Stimulated activated CD8-positive, alpha-beta memory T cell treated with anti-CD3 and anti-CD28 coated beads, Interleukin-4, amount 100 ng/mL, for 4 hours (primary cell): ENCODE measurements at places on chromosomes 6 and 20.

GRCh38 chr6:43172104-43173007 is 1.3 kb downstream of the SRF start:
- peak; percentile 9 for DNase-seq

DNA sequence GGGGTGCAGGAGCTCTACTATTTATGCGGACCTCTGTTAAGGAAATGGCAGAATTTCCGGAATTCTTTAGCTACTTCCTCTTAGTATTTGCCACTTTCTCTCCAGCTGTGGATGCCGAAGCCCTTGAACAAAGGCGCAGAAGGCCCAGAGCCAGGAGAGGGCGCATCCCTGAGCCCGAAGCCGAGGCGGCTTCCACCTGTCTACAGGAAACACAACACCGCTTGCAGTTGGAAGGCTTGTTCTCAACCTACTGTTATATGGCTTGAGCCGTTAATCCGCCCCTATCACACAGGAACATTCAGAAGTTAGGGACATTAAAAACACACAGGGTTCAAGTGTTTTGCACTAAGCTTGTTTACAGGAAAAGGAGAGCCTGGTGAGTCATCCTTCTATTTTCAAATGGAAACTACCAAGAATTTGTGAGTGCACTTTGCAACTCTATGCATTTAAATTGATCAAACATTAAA is 417.1 kb downstream of the BCKDHB start:
- DNase-seq = no peak

GRCh38 chr20:45685896-45686295 is 15.9 kb upstream of the WFDC11 start:
- no peak for DNase-seq

GRCh38 chr6:110456694-110457093 is 19.7 kb downstream of the SLC22A16 start:
- DNase-seq = no peak

GRCh38 chr20:58587467-58587866 is 63.6 kb upstream of the STX16 start:
- no peak for DNase-seq

DNA sequence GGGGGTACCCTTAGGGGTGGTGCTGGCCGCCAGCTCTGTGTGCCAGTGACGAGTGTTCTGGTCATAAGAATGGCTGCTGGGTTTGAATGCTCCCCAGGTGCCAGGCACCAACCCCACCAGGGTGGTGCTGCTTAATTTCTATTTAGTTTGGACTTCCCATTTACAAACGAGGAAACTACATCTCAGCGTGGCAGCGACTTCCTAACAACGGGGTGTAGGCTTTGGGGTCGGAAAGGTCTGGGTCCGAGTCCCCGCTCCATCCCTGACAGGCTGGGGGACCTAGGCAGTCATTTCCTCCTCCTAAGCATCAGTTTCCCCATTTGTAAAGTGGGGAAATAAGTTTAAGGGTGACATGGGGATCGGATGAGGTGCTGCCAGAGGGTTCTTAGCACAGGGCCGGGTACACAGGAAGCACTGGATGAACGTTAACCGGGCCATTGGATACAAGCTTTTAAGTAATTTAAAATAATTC is 30.3 kb downstream of the CEBPB start:
- DNase-seq = no peak

DNA sequence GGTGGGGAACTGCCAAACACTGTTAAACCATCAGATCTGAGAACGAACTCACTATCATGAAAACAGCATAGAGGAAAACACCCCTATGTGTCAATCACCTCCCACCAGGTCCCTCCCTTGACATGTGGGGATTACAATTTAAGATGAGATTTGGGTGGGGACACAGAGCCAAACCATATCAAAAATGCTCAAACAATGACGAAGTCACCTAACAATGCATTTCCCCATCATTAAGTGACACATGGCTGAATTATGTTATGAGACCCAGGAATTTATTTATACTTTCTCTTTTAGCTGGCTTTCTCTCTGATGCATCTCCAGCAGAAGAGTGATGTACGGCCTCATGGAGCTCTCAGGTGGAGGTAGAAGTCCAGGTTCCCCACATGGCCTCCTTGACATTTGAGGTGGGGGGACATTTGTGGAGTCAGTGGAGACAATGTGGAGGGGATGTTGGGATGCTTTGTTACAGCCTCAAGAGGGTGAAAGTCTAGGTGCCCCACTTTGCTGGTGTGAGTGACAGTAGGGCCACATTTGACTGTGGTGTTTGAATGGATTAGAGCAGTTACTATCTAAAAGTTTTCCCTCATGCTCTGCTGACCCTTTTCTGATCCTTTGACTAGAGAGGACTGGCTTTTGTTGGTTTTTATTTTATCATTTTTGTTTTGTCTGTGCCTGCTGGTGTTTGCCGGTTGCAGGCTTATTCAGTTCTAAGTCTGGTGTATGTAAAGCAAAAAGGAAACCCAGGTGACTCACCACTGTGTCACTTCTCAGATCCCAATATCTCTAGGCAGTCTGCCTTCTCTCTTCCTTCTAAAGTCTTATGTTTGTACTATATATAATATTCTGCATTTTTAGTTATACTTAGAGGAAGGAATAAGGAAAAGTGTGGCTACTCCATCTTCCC is 18.5 kb upstream of the DCBLD1 start:
- DNase-seq = no peak

DNA sequence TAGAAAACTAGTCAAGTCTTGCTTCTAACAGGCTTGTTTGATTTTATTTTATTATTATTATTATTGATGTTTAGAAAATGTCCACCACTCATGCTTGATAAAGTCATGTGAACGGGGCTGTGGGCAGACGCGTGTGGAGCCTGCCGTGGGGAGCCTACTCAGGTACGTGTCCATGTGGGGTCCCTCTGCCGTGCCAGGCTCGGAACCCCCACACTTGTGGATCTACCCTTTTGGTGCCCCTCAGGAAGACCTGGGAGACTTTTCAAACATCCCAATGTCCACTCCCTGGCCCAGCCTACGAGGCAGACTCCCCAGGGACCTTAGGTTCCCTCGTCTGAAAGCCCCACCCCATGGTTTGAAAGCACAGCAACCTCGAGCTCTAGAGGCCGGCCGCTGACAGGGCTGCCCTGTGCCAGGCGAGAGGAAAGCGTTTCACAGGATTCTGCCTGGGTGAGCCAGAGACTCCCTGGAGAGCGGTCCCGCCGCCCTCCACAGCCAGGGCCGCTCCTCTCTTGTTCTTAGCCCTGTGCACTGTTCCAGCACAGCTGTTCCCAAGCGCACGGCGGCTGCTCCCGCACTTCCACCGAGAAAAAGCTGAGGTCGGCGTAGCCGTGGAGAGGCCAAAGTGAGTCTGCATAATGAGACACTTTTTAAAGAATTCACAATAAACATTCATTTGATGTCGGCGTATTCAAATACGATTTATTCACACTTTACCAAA is 249.7 kb downstream of the TTLL2 start:
- no peak for DNase-seq

GRCh38 chr6:153574231-153574630 is 443.1 kb upstream of the RGS17 start:
- no peak for DNase-seq

DNA sequence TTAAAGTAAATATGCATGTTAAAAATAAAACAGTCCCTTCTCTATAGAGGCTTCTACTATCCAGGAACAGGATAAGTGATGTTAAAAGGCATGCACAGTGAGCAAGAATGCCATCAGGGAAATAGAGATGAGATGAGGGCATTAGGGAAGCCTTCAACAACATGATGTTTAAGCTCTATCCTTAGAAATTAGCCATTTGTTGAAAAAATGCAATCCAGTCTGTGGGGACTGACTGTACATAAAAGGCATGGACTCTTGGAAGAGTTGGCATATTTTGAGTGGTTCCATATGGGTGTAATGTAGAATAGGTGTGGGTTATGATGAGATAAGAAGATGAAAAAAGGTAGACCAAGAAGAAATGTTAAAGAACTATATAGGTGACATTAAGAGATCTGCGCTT is 5.8 kb downstream of the KIAA0319 start:
- no peak for DNase-seq

DNA sequence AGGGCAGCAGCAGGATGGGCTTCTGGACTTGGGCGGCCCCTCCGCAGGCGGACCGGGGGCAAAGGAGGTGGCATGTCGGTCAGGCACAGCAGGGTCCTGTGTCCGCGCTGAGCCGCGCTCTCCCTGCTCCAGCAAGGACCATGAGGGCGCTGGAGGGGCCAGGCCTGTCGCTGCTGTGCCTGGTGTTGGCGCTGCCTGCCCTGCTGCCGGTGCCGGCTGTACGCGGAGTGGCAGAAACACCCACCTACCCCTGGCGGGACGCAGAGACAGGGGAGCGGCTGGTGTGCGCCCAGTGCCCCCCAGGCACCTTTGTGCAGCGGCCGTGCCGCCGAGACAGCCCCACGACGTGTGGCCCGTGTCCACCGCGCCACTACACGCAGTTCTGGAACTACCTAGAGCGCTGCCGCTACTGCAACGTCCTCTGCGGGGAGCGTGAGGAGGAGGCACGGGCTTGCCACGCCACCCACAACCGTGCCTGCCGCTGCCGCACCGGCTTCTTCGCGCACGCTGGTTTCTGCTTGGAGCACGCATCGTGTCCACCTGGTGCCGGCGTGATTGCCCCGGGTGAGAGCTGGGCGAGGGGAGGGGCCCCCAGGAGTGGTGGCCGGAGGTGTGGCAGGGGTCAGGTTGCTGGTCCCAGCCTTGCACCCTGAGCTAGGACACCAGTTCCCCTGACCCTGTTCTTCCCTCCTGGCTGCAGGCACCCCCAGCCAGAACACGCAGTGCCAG is at the start of gene TNFRSF6B:
TSS of gene TNFRSF6B (plus strand) at position 25 of the 729 bp plus-strand sequence. CDS start at position 141, 116 bp downstream.
- DNase-seq = no peak

DNA sequence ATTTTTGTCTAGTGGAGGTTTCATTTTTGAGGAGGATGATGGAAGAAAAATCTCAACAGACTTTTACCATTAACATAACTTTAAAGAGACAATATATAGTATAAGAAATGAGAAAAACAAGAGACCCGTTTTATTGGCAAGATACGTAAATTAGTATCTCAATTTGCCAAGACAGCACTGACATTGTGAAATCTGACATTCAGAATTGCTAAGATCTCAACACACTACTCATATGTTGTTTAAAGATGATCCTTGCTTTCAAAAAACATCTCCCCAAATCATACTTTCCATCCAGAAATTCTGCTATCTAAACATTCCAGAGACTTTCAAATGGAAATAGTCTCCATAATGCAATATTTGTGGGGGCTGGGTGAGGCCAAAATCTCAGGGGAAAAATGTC is 220.9 kb upstream of the CEP162 start:
- DNase-seq = no peak

DNA sequence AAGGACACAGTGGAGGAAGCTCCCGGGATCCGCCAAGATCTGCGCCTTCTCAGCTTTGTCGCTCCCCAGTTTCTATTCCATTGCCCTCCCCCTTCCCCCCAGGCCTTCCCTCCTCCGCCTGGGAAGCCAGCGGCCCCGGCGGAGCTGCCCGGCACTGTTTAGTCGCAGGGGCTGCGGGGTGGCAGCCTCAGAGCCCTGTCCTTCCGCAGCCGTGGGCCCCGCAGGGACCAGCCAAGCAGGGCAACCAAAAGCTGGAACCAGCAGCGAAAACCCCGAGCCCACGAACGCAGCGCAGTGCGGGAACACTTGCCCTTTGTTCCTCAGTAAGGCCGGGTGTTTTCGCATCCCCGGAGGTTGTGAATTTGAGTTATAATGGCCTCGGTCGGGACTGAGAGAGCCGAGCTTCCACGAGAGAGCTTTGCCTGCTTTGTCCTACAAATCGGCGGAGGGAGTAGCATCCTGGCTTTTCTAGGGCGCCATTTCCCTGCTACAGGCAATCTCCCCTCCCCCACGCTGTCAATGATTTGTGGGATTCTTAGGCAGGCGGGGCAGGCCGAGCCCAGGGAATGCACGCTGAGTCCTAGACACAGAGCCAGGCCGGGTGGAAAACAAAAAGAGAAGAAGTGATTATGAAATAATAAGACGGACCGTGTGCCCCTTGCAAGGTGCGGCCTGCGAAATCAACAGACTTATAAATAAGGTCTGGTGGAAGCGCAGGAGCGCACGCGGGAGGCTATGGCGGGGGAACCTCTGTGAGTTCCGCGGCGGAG is 4.0 kb upstream of the TUBB2B start:
- no peak for DNase-seq

- DNase-seq = no peak
These were observed 177.6 kb upstream of the MAN1A1 start for GRCh38 chr6:119527231-119527578.

DNA sequence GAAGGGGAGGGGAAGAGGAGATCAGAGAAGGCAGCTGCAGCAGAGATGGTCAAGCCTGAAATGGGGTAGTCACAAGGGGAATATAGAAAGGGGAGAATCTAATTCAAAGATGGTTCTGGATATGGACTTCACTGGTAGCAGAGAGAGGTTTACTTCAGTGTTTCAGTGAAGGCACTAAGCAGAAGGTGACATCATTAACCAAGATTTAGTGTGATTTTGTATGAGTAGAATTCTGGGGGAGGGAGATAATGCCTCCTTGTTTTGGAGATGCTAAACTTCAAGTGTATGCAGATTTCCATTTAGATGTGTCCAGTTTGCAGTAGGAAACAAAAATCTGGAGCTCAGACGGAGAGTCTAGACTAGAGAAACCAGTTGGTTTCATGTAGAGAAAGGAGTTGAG is 13.1 kb downstream of the SIM1 start:
- no peak for DNase-seq

DNA sequence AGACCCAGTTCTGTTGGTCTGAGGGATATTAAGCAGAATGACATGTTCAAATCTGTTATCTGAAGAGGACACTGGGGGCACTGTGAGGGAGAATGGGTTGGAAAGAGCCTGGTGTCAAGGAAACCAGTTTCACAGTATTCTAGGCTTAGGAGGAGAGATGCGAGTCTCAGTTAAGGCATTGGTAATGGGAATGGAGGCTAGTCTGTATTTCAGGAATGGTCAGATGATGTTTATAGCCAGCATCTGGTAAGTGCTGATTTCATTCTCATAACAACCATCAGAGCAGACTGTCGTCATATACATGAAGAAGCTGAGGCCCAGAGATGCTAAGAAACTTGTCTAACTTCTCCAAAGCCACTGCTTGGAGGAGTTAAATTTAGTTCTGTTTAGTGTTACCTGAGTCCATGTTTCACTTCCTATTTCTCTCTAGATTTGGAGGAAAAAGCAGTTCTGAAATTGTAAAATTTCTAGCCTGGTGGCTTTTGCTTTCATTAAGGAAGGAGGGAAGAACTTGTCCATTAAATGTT is 242.0 kb downstream of the ARID1B start:
- no peak for DNase-seq

DNA sequence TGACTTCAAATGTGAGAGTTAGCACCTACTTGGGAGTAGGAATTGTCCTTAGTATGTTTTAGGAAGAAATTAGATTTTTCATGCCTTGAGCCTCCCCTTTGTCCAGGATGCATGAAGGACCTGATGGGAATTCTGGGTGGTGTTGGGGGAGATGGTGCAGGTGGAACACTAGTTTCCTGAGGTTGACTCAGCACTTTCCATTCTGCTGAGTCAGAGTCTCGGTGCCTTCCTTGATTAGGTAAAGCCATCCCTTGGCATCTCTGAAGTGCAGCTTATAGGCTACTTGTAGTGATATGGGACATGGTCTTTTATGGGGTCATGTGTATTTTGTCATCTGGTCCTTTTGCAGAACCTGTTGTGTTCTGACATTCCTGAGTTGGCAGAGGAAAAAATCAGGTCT is 105.3 kb downstream of the PHACTR3 start:
- DNase-seq = no peak

GRCh38 chr20:44758247-44759101 is 12.8 kb downstream of the KCNK15 start:
- no peak for DNase-seq

- no peak for DNase-seq
These were observed 45.6 kb downstream of the DUSP22 start for GRCh38 chr6:337805-338368.
